ENCODE measurements at places on chromosomes 16 and 17.
A peak's percentile ranks its signal among the peaks of the same experiment; 100 is the strongest.

DNA sequence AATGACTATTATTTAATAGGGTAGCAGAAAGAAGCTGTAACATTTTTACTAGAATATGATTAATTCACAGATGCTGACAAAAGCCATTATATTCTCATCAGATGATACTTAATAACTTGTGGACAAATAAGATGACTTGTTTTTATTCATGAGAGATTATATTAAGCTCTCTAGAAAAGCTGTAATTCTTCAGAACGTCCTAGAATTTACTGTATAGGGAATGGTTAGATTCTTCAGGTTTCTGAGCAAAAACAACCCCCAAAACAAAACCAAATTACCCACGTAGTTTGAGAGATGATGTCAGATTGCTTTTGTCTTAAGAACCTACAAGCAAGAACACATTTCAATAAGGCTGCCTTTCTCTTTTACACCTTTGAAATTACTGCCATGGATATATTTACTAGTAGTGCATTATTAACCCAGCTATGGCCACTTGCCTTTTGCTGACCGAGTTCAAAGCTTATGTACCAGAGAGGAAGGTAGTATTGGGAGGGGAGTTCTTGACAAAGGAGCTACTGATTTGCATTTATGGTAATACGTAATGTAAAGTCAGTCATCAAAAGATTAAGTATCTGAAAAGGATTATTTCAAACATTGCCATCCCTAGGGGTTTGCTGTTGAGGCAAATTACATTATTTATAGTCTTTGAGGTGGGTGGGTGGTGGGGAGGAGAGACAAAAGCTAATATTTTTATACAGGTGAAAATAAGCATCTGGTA, 51.7 kb downstream of the NLK start:
- DNase-seq = no peak

DNA sequence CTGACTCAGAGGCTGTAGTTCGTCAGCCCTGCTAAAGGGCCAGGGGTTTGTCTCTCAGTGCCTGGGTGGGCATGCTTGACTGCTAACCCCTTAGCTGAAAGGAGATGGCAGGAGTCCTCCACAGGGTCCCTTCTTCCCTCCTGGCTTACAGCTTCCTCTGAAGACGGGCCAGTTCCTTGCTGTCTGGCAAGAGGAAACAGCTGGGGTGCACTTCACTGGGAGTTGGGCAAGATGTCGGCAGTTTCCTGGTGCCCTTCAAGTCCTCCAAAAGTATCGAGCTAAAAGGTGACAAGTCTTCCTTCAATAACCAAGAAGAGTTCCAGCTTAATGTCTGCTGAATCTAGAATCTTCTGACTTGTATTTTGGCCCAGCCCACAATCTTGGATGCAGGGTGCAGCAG, 23.4 kb downstream of the NUP85 start:
- no peak for DNase-seq

DNA sequence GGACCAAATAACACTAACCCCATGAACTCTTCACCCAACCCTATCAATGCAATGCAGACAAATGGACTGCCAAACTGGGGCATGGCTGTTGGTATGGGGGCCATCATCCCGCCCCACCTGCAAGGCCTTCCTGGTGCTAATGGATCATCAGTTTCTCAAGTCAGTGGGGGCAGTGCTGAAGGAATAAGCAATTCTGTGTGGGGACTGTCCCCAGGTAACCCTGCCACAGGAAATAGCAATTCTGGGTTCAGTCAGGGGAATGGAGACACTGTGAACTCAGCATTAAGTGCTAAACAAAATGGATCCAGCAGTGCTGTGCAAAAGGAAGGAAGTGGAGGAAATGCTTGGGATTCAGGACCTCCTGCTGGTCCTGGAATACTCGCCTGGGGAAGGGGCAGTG, 78.9 kb downstream of the TMC6 start:
- DNase-seq = no peak

DNA sequence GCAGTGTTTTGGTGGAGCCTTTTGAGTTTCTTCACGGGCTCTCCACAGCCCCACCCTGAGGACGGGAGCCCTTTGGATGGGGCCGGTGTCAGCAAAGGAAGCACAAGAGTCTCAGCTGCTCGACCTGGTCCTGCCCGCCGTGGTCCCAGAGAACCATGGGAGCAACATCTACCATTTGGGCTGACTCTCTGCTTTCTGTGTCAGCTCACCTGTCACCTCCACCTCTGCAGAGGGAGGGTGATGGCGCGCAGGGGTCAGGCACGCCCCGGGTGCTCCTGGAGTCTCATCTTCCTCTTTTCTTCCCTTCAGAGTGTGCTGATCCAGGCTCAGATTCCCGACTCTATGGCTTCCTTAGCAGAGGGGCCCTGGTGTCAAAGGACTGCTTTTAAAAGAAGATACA, 171.7 kb downstream of the LAT start:
- DNase-seq = no peak

GRCh38 chr16:19872179-19872863, 12.3 kb downstream of the GPRC5B start:
- DNase-seq = peak; percentile 71

DNA sequence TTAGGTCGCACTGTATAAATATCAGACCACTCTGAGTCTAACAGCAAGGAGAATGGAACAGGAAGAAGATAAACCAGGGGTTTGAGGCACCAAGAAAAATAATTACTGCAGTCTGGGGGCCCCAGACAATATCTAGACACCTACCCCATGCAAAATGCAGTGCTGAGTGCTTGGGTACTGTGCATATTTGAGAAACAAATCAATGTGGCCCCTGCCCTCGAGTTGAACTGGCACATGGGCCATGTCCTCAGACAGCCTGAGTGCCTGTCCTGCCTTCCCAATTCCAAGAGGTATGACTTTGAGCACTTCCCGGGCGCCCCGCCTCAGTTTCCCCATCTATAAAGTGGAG, 6.2 kb upstream of the CIITA start:
- DNase-seq = no peak

GRCh38 chr17:66415366-66416206, 113.2 kb downstream of the PRKCA start:
- no peak for DNase-seq

GRCh38 chr16:23682181-23682580, 3.5 kb downstream of the PLK1 start:
- DNase-seq = no peak

GRCh38 chr17:69501591-69502468, 87.3 kb downstream of the MAP2K6 start:
- no peak for DNase-seq

- no peak for DNase-seq
These were observed 56.9 kb upstream of the PHOSPHO1 start for GRCh38 chr17:49287481-49287880.

DNA sequence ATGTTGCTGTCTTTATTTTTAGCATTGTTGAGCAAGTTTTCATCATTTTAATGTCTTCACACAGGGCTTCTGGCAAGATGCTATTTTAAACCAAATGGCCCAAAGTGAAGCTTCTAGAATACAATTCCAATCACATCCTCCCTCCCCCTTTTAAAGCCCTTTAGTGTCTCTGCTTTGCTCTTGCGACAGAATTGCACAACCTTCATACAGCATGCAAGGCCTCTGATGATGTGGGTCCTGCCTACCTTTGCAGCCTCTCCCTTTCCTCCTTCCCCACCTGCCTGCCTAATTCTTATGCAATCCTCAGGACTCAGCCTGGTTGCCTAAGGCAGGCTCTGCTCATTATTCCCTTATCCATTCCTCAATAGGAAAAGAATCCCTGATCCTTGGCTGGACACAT, 381.7 kb downstream of the SLC39A11 start:
- DNase-seq = no peak

DNA sequence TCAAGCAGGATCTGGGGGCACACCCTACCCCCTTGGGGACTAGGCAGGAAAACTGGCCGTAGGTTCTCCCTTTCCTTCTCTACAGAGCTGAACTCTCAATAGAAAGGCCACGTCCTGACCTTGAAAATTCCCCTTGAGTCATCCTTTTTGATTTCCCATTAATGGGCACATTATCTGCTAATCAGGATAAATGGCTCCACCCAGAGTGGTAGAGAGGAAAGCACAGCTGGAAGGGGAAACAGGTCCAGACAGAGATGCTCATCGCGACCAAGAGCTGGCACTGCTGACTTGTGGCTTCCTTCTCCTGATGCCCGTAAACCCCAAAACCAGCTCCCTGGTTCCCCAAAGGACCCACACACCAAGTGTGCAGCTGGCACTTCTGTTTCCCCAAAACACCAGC, 206.5 kb upstream of the CDH5 start:
- DNase-seq = no peak

- no peak for DNase-seq
These were observed 12.9 kb downstream of the MAP1LC3B start for GRCh38 chr16:87404764-87405625.

DNA sequence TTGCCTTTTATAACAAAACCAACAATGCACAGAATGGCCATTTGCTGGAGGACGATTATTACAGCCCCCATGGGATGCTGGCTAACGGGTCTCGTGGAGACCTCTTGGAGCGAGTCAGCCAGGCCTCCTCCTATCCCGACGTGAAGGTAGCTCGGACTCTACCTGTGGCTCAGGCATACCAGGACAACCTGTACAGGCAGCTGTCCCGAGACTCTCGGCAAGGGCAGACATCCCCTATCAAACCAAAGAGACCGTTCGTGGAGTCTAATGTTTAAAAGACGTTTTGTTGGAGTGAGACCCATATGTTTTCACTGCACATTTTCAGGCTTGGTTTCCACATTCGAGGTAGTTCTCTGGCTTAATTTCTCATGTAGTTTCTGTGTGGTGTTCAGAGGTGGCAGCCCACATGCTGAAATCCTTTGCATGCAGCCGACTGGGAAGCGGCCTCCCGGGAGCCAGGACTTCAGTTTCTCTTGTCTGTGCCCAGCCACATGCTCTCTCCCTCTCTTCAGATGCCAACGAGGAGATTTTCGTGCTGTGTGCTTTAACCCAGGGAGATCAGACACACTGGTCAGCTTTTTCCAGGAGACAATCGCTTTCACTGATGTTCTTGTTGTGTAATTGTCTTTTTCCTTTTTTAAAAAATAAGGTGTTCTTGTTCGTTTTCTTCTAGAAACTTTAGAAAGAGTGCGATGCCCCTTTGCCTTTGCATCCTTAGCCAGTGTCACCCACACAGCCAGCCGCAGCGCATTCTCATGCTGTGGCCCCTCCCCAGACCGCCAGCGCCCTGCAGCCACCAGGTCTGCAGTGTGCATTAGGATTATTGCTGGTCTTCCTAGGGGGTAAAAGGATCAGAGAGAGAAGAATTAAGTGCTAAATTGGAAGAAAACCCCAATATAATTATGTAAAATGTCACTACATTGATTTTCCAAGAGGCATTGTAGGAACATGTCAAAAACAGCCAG, 24.1 kb downstream of the CYB561 start:
- DNase-seq = no peak

DNA sequence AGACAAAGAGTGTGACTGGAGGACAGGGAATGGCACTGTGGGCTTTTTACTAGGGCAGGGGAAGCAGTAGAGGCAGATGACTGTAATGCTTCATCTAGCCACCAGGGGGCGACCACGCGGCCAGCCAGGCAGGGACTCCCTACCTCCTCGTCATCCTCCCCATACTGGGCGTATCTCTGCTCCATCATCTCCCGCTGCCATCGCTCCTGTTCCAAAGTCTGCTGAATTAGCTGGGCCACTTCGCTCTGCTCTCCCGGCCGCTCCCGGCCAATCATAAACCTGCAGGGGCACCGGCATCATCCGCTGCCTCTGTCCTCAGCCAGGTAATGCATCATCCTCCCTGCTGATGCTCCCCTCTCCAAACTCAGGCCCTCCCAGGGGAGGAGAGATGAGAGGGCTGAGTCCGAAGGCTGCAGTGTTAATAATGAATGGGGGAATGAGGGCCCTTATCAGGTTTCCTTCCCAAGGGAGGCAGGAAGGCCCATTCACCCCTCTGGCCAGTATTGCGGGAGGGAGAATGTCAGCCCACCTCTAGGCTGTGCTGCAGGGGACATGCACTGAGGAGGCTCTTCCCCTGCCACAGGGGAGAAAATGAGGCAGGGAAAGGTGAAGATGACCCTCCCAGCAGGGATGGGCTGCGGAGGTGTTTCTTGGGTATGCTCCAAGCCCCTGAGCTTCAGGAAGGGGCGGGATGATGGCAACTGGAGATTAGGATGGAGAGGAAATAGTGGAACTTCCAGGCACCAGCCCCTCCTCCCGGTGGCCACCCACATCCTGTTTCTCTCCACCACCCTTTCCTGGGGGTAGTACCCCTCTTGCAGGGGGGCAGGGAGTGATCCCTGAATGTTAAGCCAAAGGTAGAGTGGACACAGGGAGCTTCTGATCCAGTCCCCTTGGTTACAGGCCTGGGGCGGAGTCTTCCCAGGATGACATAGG, 10.3 kb upstream of the SAMD14 start:
- peak; percentile 36 for DNase-seq

GRCh38 chr16:54891346-54891745, 39.3 kb upstream of the IRX5 start:
- DNase-seq = no peak

GRCh38 chr17:77828749-77829539, 129.6 kb upstream of the TNRC6C start:
- DNase-seq = no peak

- no peak for DNase-seq
These were observed 683 bp upstream of the SLC7A6 start for GRCh38 chr16:68263559-68264127.

- DNase-seq = no peak
These were observed 224.4 kb downstream of the PRKCA start for GRCh38 chr17:66526827-66527226.

GRCh38 chr16:392450-393030, 4.5 kb upstream of the NME4 start:
- no peak for DNase-seq

GRCh38 chr17:41500131-41500911, 5.1 kb downstream of the KRT13 start:
- DNase-seq = no peak

- no peak for DNase-seq
These were observed 48.1 kb downstream of the BEAN1 start for GRCh38 chr16:66475232-66475631.

DNA sequence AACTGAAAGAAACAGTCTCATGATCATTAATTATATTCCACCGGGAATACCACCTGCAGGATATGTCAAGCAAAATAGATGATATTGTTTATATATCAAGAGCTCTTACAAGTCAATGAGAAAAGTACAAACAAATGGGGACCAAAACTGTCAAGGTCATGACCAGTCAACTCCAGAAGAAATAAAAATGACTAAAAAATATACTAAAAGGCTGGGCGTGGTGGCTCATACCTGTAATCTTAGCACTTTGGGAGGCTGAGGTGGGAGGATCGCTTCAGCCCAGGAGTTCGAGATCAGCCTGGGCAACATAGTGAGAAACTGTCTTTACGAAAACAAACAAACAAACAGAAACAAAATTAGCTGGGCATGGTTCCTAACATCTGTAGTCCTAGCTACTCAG, 49.8 kb upstream of the SCNN1B start:
- DNase-seq = no peak

Measured in substantia nigra (tissue), 51 donors.